ENCODE measurements at places on chromosomes 7 and 10.

DNA sequence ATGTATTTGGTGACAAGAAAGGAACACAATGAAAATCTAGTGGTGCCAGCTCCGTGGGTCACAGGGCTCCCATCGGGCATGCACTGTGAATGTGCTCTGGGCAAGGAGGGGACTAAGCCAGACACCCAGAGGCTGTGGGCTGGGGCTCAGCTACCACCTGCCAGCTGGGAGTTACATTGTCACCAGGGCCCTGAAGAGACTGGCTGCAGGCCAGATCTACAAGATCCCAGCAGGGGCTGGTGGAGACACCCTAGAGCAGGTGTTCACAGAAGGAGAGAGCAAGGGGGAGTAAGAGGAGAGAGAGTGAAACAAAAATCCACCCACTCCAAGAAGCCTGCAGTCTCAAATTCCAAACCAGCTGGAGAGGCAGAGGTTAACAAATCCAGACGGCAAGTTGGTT lies 116.6 kb upstream of the ADCY1 start:
- no peak for DNase-seq

- DNase-seq, result peak; percentile 48
These were observed 440.5 kb downstream of the SEMA3D start for GRCh38 chr7:84746353-84746752.

- no peak for DNase-seq
These were observed 10.1 kb downstream of the PFKFB3 start for GRCh38 chr10:6212806-6213205.

DNA sequence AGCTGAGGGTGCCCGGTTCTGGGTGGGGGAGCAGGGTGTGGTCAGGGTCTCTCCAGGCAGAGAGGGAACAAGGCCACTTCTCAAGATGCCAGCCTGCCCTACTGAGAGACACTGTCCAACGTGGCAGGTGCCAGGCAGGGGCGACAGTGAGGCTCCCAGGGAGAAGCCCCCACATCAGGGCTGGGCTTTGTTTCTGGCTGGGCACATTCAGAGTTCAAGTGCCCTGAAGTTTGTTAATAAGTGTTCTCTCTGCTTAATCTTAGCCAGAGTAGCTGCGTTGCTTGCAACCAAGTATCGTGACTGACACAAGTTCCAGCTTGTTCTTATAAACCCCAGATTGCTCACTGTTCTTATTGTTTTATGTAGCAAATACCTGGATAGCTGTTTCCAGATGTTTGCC lies 21.8 kb downstream of the FOXL3 start:
- DNase-seq, result no peak

GRCh38 chr7:43834463-43835251 lies 34.7 kb downstream of the MRPS24 start:
- DNase-seq, result no peak

GRCh38 chr10:49325916-49326783 lies 27.2 kb downstream of the C10orf71 start:
- no peak for DNase-seq

DNA sequence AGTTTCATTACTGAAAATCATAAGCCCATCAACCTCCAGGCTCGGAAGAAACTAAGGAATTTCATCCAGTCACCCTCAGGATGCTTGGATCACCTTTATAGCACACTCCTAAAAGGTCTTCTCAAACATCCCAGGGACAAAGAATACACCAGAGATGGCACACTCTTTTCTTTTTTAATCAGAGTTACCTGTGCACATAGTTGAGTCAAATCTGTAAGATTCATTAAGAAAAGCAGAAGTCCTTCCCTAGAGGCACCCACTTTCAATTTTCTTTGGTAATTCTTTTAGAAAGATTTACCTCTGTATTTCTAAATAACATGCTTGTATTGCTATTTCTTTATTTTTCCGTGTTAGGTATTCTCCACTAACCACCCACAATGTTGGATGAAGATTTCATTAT lies 50.6 kb upstream of the IL6 start:
- no peak for DNase-seq

DNA sequence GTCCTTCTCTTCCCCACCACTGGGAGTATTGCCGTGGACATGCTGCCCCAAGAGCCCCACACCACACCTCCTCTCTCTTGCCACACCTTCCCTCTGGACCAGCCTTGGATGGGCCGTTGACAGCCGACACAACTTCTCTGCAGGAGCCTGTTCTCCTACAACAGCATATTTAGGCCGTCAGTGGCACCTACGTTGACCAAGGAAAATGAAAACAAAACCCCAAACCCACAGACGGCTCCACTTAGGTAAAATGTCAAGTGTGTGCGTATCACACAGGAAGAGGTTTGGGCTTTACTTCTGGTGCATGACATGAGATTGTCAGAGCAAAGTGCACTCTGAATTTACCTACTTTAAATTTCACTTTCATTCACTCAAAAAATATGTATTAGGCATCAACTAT lies 246.6 kb downstream of the ZMYND11 start:
- DNase-seq, result no peak

- no peak for DNase-seq
These were observed 36.6 kb downstream of the KCNH2 start for GRCh38 chr7:150941351-150942000.

DNA sequence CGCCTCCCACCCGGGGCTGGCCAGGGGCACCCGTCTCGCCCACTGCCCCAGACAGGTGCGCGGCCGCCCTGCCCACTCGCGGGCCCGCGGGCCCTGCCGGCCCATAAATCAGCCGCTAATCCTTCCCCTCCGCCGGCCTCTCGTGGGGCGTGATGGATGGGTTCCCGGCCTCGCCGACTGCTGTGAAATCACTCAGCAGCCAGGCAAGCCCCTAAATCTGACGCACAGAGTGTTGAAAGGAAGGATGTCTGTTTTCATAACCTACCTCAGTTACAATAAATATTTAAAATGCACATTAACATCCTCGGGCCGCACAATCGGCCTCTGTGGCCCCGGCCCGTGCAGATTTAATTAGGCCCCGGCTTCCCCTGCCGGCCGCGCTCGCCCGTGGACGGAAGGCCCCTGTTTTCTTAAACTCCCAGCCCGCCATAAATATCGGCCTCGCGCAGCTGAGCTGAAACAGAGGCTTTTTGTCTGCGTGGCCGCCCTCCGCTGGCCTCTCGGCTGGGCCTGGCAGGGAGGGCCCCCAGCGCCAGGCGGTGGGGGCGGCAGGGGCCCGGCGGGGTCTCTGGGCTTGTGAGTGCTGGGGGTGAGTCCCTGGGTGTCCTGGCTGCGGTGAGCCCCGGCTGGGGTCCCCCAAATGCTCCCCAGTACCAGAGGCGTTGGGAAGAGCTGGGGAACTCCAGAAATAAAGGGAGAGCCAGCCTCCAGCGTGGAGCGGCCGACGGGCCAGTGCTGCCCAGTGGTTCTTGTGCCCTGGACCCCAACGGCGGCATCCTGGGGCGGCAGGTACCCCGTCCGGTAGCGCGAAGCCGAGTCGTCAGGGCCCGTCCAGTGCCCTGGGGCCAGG lies 90.7 kb downstream of the UNCX start:
- peak; percentile 34 for DNase-seq

- peak; percentile 75 for DNase-seq
These were observed 20.3 kb upstream of the IGF2BP3 start for GRCh38 chr7:23490357-23491135.

DNA sequence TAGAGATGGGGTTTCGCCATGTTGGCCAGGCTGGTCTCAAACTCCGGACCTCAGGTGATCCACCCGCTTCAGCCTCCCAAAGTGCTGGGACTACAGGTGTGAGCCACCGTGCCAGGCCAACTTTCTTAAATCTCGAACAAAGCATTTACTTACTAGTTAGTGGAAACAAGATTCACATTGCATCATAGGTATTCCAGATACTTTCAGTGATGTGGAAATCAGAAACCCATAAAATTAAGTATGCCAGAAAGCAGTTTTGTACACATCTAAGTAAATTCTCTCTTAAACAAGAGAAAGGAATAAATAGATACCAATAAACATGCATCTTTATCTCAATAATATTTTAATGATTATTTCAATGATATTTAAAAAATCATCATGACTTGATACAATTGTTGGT lies 75.5 kb downstream of the DGKI start:
- DNase-seq, result no peak

DNA sequence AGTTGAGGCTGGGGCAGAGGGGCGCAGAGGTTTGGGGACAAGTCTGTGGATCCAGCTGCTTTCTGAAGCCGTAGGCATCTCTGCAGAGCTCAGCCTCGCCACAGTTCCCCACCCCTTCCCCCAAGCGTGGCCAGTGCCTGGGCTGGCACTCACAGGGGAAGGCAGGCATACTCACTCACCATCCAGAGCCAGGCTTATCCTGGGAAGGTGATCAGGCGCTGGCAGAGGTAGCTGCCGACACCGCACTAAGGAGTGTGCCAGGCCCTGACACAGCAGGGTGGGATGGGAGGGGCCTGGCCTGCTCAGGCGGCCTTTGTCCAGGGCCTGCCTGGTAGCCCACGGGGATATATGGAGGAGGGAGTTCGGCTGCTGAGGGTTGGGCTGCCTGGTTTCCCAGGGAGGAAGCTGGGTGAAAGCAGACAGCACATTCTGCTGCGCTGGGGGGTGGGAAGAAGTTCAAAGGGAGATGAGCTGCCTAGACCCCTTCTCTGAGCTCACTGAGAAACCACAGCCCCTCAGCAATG lies 15.9 kb downstream of the VSIR start:
- peak; percentile 76 for DNase-seq

GRCh38 chr7:81430761-81431160 lies 339.1 kb downstream of the HGF start:
- DNase-seq, result no peak

- DNase-seq, result peak; percentile 37
These were observed 17.6 kb downstream of the FKBP6 start for GRCh38 chr7:73345538-73345937.

- no peak for DNase-seq
These were observed 213.2 kb upstream of the MDFIC start for GRCh38 chr7:114708646-114709045.

DNA sequence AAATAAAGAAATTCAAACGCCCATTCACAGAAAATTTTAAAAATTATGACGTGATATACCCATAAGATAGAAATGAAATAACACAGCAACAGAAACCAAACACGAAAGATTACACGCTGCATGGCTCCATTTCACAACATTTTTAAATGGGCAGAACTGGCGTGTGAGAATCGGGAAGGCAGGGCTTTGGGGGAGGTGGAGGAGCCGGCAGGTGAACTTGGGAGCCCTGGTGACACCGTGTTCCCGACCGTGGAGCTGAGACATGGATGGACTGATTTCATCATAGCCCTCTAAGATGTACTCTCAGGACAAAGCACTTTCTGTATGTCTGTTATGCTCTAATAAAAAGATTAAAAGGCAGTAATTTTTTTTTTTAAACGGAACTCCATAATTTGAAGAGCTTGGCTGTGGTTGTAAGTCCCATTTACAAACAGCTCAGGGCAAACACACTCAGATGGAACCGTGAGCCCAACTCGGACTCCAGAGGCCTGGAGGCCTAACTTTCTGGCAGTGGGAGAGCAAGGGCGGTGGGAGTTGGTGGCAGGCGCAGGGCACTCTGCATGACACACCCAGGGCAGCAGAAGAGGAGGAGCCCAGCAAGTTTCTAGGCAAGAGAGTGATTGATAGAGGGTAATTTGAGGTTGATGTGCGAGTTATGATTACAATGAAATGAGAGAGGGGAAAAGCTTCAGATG lies 203.4 kb downstream of the MAD1L1 start:
- no peak for DNase-seq

DNA sequence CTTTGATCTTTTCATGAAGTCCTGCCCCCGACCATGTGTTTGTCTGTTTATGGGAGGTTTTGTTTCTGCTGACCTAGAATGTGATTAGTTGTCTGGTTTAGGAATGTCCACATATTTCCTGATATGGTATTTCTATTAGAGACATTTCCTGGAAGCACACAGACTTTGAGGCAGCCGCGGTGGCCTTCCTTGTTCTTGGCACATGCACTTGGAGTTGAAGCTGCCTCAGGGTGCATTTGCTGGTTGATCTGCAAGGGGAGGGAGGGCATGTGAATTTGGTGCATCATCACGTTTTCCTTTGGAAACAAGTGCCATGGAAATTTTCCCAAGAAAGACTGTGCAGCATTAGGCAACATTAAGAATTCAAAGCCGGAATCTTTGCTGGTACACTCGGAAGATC lies 328.7 kb downstream of the PAXIP1 start:
- no peak for DNase-seq

DNA sequence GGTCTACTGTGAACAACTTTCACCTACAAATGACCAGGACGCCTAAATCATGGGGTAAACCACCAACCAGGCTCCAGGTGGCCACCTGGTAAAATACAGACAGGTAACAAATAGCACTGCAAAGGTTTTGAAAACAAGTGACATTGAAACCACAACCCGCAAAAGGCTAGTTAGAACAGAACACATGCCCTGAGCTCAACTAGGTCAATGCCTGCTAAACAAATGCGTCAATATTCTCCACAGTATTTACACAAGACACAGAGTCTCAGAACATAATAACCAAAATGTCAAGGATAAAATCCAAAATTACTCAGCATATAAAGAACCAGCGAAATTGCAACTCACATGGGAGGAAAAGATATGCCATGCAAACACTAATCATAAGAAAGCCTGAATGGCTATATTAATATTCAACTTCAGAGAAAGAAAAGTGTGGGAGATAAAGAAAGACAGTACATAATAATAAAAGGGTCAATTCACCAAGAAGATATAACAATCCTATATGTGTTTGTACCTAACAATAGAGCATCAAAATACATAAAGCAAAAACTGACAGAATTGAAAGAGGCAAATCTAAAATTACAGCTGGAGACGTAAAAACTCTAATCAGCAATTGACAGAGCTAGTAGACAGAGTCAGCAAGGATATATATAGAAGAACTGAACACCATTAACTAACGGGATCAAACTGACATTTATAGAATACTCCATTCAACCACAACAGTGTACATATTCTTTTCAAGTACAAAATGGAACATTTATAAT lies 47.6 kb downstream of the SMURF1 start:
- no peak for DNase-seq

DNA sequence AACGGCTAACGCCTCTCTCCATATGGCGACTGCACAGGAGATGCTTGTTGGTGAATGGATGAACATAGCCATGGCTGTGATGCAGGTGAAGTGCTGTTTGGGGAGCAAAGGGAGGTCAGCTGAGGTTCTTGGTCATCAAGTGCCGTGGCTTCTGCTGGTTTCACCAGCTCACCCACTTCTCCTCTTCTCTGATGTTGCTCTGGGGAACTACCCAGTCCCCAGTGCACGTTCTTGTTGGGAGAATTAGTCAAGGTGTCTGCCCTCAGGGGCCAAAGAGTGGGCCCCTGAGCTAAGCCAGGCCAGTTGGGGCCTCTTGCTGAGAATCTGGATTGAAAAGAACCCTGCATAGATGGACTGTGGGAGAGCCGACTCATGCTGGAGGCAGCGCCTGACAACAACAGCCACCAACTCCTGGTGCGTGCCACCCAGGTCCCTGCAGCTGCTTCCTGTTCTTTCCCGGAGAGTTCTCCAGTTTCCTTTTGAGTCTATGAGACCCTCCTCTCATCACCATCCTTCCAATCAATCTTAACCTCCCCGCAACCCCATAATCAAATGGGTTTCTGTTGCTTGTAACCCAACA lies 3.0 kb downstream of the BTBD16 start:
- no peak for DNase-seq

DNA sequence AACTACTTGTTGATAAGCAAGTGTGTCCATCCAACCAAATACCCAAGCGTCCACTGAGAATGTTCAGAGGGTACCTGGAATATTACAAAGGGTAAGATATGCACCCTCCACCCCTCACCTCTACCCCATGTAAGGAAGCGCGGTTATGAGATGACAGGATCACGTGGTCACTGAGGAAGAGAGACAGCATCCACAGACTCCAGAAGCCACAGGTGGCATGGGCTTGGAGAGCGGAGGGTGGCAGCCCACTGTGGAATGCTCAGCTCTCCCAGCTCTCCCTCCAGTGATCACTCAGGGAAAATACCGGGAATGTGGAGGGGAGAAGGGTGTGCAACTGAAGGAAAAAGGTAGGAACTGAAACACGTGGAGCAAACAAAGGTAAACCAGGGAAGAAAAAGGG lies 25.7 kb downstream of the SFMBT2 start:
- DNase-seq, result no peak

- DNase-seq, result no peak
These were observed 27.7 kb downstream of the MET start for GRCh38 chr7:116699722-116700120.

All from large intestine (tissue), 12 donors.